A172 (cell line): ENCODE measurements at places on chromosomes 1 and 21.
A peak's percentile ranks its signal among the peaks of the same experiment; 100 is the strongest.

GRCh38 chr1:223227031-223227430 is 84.0 kb upstream of the TLR5 start:
- DNase-seq: no peak

DNA sequence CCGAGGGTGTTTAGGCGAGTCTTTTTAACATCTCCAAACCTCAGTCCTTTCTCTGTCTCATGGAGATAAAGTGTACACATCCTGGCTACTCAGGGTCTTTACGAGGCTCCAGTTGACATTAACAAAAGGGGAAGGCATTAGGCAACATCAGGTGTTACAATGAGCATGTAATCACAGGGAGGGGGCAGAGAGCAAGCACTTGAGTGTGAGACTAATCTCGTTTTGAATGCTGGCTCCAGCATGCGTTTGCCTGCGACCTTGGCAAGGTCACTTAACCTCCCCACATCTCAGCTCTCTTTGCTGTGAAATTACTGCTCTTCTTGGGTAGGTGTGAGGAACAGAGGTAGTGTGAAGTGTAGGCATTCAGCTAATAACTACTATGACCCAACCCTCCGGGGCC is 3.1 kb downstream of the TNNT2 start:
- no peak for DNase-seq

- no peak for DNase-seq
Observed at GRCh38 chr21:34949499-34949898, 99.6 kb downstream of the RUNX1 start.

DNA sequence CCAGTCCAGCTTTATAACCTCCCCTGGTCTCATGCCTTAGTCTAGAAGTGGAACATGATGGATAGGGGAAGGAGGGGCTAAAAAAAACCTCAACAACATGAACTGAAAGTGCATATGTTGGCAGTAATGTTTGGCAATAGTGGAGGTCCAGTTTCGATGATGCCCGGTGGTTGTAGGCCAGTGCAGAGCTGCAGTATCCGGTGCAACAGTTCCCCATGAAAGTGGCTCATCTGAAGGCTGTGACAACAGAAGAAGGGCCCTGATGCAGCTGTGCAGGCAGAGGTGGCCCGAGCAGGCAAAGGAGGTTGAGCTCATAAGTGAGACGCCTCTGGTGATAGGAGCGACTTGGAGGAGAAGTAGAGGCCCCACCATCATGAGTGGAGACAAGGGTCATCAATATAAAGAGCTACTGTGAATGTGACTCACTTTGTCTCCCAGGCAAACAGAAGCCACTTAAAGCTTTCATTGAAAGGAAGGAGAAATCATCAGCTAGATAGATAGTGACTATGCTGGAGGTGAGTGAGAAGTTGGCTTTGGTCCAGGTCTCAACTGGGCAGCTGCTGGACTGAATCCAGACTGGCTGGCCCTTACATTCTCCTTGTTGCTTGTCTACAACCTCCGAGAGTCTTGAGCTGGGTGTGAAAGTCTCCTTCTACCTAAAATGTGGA is 10.2 kb upstream of the CREG1 start:
- DNase-seq: no peak

GRCh38 chr1:171379846-171380245 is 65.9 kb downstream of the FMO4 start:
- no peak for DNase-seq

DNA sequence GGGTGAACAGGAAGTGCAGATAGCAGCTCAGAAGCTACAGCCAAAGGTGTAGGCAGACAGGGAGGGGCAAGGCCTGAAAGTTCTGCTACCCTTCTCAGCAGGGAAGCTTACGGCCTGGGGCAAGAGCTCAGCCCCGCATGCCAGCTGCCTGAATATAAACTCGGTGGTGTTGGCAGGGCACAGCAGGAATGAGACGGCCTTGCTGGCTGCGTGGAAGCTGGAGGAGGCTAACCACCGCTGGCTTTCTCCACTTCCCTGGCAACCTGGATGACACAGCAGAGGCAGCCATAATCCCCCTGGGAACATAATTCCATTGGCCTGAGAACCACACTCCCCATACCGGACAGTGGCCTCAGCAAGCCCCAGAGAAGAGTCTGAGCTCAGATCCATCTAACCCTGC is 81.9 kb upstream of the PRRC2C start:
- DNase-seq: peak; percentile 47

DNA sequence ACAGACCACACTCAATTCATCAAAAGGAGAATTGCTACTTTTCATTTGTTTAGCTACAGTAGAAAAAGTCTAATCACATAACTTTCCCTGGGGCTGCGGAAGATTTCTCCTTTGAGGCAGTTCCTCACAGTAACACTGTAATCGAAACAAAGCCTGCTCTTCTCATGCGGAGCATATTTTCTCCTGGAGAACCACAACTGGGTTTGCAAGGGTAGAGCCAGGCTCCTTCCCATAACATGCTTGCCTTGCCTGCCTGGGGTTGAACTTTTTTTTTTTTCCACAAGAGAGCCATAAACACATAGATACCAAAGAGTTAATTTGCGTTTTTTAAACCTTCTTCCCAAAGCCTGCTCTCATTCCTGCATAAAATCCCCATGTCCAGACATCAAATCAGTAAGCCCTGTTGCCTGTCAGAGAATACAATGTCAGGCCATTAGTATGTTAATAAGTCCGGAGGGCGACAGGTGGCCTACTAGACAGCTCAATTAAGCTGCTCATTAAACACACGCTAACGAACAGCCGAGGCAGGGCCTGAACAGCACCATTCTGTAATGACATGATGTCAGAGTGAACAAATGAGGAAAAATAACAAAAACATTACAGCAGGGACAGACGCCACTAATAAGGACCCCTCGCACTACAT is 107.1 kb upstream of the OLIG2 start:
- DNase-seq: no peak
